Posterior cingulate gyrus (tissue), 11 donors: ENCODE measurements at places on chromosomes 4 and X.

- peak; percentile 88 for DNase-seq
These were observed 5.6 kb upstream of the ADD1 start for GRCh38 chr4:2837904-2838496.

GRCh38 chr4:85381968-85382367, 93.0 kb upstream of the ARHGAP24 start:
- DNase-seq: no peak

DNA sequence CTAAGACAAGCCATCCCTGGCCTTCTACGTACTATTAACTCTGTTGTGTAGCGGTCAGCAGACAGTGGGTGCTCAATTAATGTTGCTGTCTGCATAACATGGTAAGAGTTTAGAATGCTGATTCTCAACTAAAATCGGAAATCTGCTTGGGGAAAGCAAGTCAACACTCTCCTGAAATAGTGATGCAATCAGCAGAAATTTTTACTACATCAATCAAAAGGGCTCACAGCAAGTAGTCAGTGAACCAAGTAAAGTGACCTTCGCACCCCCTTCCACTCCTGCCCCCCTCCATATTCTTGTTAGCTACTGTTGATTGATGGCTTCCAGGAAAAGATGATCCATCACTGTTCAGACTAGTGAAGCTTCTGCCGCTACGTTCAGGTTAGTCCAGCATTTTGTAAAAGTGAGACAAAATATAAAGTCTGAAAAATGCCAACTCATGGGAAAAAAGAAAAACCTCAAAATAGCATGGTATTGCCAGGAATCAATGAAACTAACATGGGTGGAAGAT, 247.9 kb downstream of the HNRNPD start:
- DNase-seq: no peak

DNA sequence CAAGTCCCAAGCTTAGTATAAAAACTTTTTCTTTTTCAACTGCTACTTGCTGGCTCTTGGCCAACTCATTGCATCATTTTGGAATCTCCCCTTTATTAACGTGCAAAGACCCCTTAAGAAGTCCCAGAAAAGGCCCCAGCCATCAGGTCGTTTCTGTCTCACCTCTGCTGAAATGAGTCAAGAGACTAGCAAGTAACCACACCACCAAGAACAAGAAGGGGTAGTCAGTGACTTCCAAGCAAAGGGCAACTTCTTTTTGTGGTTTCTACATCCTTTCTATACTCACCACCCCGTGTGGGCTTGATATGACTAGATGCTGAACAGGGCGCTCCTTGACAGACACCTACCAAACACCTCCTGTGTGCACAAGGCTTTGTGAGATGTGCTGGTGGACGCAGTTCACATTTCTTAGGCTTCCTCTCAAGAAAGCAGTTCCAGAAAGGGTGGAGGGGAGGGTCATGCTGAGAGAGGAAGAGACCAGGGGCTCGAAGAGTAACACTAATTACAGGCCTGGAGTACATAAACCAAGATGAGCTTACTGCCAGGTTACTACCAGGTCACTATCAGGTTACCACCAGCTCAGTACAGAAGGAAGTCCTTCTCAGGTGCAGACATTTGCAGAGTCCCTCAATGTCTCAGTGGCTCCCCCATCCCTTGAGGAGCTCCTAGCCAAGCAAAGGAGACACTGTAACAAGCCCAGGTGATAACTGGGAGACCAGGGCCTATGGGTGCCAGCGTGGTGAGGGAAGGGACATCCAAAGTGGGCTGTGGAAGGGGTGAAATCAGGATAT, 19.3 kb downstream of the JAKMIP1 start:
- no peak for DNase-seq

DNA sequence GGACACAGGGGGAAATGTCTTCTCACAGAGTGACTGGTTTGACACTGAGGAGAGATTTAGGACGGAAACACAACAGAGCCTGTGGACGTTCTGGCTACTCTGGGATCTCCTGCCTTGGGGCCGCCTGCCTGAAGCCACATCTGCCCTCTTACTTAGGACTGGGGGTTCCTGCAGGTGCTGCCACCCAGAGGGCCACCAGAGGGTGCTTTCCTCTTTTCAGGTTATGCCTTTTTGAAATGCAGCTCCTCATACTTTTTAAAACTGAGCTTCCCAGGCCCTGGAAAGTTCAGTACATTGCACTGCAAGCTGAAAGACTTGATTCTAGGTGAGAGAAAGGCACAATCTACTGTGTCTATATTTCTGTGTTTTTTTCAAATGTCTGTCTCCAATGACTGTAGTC, 92.2 kb upstream of the PGRMC2 start:
- no peak for DNase-seq

- no peak for DNase-seq
These were observed 174.8 kb downstream of the PDGFRA start for GRCh38 chr4:54403700-54404453.

- DNase-seq: no peak
These were observed 30.8 kb downstream of the MRPL1 start for GRCh38 chr4:77893451-77893850.

DNA sequence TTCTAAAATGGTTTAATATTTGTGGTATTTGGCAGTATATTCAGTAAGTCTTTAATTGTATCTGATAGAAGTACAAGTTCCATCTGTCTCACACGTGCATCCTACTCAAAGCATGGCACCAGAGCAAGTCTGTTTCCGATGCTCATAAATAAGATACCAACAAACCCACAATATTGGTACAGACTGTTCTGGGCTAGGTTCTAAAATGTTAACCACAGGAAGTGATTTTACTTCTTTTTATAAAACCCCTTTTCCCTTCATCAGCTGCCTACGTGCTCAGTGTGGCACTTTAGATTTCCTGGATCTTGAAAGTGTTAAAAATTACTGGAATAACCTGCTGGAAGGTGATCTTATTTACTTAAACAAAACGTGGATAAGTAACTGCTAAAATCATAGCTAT, 165.1 kb downstream of the CFAP299 start:
- DNase-seq: no peak

DNA sequence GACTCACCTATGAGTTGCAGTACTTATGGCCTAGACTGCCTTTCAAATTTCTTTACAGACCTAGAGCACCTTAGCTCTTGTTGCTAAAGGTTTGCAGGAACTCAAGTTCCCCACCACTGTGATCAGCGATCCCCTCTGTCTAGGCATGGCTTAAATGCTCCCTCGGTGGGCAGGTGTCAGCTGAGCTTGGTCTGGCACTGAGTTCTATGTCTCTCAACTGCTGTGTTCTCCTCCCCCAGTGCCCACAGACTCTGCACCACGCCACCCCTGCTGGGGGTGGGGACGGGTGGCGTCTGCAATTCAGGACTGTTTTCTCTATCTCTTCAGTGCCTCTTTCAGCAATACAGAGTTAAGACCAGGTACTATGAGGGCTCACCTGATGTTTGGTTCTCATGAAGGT, 30.5 kb downstream of the TMEM271 start:
- DNase-seq: no peak

- no peak for DNase-seq
These were observed 63.9 kb upstream of the PTPN13 start for GRCh38 chr4:86530183-86530582.

- DNase-seq: no peak
These were observed 6.3 kb upstream of the OTUD4 start for GRCh38 chr4:145186729-145187128.

GRCh38 chr4:140871368-140871767, 115.2 kb upstream of the TBC1D9 start:
- DNase-seq: no peak

DNA sequence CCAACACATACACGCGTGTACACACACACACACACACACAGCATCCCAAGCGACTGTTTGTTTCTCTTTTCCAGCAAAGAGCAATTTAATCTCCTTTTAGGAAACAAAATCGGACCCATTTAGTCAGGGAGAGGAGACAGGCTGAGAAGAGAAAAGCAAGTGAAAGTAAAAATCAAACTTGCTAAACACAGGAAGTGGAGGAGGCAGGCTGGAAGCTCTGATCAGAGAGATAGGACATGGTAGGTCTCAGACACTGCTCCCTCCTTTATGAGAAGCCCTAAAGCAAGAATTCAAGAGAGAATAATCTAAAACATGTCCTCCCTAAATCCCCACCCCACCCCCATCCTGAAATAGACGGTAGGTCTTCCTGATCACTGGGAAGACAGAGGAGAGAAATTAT, 62.3 kb downstream of the GPC3 start:
- no peak for DNase-seq

DNA sequence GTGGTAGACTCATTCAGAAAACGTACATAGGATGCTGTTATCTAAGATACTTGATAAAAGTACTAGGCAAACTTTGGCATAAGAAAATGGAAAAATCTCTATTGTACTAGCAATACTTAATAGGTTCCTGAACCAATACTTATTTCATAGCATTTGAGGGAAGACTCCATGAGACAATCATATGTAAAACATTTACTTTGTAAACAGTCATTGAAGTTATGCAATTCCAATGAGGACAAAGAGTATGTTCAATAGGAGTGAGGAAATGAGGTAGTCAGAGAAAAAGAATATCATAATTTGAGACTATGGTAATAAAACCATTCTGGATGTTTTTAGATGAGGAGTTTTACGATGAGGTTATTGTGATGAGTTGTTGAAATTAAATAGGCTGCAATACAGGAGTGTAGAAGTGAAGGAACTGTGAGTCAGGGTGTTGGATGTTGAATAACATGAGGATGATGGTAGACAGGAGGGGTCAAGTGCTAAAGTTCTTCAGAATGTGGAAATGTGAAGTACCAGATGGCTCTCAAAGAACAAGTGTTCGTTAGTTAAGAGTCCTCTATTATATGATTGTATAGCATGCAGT, 397.9 kb downstream of the PPP3CA start:
- DNase-seq: no peak

DNA sequence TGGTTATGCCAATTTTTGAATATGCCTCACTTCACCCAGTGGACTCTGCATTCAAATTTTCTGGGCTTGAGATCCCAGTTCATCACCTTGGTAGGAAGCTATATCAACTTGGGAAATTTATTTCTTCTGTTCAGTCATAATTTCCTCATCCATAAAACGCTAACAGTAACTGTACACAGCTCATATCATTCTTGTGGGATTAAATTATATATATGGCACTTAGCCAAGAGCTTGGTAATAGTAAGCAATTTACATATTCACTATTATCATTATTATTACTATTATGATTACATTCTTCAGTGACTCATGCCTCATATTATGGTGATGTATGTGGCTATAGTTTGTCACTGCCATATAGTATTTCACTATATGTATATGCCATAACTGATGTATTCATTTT, 177.6 kb downstream of the CPE start:
- no peak for DNase-seq

DNA sequence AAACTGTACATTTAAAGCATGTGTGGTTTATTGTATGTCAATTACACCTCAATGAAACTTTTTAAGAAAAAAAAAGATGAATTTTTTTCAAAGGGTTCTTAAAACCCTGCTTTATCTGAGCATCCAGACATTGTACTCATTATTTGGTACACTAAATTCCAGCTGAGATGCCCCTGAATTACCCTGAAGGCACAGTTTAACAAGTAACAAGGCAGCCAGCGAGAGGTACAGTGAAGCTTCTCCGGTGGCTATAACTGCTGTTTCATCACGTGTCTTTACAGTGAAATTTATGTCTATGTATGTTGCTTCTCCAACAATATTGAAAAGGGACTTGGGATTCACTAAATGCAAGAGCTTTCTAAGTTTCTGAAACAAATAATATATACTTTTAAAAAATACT, 15.8 kb downstream of the SLC7A11 start:
- DNase-seq: no peak

- DNase-seq: no peak
These were observed 15.0 kb upstream of the CD99L2 start for GRCh38 chrX:150913511-150913910.

DNA sequence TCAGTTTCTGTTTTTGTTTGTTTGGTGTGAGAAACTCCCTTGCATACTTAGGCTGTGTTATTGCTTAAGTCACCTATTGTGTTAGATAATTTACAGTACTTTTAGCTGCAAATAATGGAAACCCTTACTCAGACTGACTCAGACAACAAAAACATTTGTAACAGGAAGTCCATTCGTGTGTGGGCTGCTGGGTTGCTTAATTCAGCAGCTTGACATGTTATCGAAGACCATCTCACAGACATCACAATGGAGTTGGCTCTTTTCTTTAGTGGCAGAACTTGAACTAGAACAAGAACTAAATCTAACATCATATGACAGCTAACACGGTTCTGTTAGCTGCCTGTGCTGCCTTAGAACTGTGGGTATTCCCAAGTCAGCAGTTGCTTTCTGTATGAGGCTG, 9.9 kb upstream of the GABRE start:
- no peak for DNase-seq

- no peak for DNase-seq
These were observed 25.8 kb downstream of the DOCK11 start for GRCh38 chrX:118521435-118521834.

DNA sequence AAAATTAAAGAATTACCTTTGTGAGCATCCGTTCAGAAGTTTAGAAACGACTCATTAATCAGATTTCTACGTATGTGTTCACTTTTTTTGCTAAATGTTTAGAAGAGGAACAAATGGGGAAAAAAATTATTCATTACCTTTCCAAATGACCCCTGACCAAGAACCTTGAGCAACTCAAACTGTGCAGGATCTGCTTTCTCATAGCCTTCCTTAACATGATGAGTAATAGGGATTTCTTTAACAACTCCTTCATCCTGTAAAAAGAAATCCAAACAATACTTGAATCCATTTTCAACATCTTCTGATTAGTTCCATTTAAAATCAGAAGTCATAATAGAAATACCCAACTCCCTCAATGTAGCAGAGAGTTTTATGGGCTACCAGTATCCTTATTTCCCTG, 32.1 kb downstream of the RPS6KA6 start:
- DNase-seq: no peak

DNA sequence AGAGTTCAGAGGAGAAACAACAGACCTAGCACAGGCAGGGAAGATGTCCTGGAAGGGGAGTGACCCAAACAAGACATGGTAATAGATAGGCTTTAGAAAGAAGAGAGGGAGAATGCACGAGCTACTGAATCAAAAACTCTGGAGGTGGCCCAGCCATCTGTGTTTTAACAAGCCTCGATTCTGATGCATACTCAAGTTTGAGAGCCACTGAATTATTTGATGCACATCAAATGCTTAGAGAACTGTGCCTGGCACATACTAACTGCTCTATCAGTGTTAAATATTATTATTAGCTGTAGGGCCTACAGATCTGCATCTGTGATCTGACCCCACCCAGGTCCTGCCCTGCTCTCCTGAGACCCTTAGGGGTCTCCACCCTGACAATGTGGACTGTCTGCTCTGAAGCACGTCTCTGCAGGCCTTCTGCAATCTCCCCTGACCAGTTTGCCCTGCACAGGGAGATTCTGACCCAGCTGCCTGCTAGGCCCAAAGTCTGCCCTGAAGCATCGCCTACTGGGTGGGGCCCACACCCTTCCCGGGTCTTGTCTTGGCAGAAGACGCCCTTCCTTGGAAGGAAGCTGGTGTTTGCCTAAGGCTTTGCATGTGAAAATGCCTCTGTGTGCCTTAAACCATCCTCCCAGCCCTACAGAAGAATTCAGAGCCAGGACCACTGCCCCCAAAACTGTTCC, 201.5 kb upstream of the KLF3 start:
- DNase-seq: no peak

- no peak for DNase-seq
These were observed 132.6 kb downstream of the ATG4A start for GRCh38 chrX:108224218-108224617.

- DNase-seq: no peak
These were observed 685 bp upstream of the NDNF start for GRCh38 chr4:121073004-121073435.

- DNase-seq: no peak
These were observed 59.1 kb downstream of the FBXW7 start for GRCh38 chr4:152476796-152477195.
